ENCODE measurements at places on chromosomes 3 and 15.

- no peak for DNase-seq
These were observed 550.6 kb upstream of the NECTIN3 start for GRCh38 chr3:110521019-110521418.

DNA sequence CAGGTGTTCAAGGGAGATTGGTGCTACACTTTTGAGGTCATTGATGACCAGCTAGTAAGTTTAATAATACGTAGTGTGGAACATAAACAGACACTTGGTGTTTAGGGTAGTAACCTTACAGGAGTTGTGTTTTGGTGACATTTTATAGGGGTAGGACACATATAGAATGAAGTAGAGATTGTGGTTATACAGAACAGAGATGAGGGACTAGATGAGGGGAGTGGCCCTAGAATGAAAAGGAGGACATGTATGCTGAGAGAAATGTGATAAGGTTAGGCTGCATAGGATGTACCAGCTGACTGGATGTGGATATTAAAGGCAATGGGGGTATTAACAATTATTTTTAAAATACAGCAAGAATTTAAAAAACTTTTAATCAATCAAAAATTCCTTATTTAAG, 8.0 kb downstream of the MBNL1 start:
- DNase-seq = no peak

DNA sequence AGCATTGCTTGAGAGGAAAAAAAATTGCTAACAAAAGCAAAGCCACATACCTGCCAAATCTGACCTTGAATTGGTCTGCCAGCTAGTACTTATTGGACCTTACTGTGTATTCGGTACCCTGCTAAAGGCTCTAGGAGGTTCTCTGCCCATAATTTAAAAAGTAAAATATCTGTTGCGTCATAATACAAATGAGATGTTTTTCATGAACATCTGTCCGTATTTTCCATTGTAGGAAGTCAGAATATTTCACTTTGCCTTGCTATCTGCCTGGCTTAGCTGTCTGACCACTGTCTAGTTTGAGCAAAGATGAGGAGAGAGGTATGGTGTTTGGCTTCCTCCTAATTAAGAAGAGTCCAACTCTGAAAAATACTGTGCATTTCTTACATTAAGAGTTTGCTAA, 10.8 kb upstream of the C3orf20 start:
- no peak for DNase-seq

- DNase-seq = no peak
These were observed 24.4 kb downstream of the AVEN start for GRCh38 chr15:34014556-34014955.

GRCh38 chr15:45151998-45152828, 22.4 kb downstream of the DUOX1 start:
- no peak for DNase-seq

DNA sequence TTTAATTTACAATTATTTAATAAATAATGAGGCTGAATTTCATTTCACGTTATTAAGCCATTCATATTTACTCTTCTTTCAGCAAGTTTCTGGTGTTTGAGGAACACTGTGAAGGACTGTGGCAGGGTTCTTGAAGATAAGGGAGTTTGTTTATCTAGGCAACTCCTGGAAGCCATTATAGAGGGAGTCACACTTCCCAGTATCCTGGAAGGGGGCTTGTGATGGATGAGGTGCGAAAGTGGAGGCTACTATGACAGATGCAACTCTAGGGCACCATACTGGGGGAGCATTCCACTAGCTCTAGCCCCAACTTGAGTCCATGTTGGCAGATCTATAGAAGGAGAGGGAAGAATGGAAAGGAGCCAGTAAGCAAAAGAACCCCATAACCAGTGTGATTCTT, 14.4 kb downstream of the CNOT10 start:
- DNase-seq = no peak

DNA sequence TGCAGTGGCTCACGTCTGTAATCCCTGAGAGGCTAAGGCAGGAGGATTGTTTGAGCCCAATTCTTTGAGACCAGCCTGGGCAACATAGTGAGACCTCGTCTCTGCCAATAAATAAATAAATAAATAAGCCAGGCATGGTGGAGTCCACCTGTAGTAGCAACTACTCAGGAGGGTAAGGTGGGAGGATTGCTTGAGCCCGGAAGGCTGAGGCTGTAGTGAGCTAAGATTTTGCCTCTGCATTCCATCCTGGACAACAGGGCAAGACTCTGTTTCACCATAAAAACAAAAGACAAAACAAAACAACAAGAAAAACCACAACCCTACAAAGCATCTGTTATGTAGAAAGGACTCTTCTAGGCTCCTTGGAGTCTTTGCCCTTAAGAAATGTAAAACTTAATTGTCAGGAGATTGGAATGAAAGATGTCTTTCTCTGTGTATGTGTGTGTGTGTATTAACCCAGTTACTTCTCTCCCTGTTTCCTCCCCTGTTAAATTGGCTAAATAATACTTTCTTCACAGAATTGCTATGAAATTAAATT, 9.5 kb downstream of the NECTIN3 start:
- DNase-seq = no peak

GRCh38 chr15:88218557-88219221, 37.9 kb downstream of the NTRK3 start:
- no peak for DNase-seq

DNA sequence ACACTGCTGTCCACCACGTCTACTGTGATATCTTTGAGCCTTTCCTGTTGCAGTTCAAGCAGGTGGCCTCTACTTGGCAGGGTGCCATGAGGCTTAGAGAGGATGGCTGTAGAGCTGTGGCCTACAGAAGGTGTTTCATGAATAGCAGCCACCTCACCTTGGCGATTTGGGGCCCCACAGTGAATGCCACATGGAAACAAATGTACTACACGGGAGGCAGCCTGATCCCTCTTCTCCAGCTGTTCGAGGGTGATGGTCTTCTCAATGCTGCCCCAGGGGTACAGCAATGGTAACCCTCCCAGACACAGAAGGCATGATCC, 70.7 kb downstream of the FAM43A start:
- no peak for DNase-seq

GRCh38 chr3:147418371-147418781, 9.2 kb downstream of the ZIC1 start:
- DNase-seq = no peak

DNA sequence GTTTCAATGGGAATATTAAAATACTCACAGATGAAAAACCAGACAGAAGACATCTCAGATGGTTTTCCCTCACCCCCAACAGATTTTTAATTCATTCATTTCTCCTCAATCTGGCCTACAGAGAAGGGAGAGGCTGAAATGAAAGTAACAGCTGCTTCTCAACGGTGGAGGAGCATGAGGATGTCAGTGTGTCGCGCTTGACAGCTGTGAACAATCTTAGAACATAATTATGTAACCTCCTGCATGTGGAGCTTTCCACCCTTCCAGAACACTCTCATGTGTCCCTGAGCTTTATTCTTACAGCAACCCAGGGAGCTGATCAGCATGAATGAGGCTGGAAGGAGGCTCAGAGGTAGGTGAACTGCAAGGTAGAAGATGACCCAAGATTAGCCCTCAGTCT, 52.7 kb downstream of the MB21D2 start:
- DNase-seq = no peak

GRCh38 chr3:56835650-56836227, 34.0 kb upstream of the ARHGEF3 start:
- DNase-seq = no peak

- peak; percentile 82 for DNase-seq
These were observed 30.1 kb upstream of the NRROS start for GRCh38 chr3:196609343-196609775.

- DNase-seq = no peak
These were observed 10.1 kb downstream of the CCNB2 start for GRCh38 chr15:59115047-59115446.

- DNase-seq = no peak
These were observed 47.3 kb upstream of the FAM3D start for GRCh38 chr3:58713715-58714401.

- DNase-seq = no peak
These were observed 309.5 kb upstream of the SLITRK3 start for GRCh38 chr3:165505657-165506056.

GRCh38 chr15:31384568-31384967, 57.9 kb downstream of the KLF13 start:
- no peak for DNase-seq

DNA sequence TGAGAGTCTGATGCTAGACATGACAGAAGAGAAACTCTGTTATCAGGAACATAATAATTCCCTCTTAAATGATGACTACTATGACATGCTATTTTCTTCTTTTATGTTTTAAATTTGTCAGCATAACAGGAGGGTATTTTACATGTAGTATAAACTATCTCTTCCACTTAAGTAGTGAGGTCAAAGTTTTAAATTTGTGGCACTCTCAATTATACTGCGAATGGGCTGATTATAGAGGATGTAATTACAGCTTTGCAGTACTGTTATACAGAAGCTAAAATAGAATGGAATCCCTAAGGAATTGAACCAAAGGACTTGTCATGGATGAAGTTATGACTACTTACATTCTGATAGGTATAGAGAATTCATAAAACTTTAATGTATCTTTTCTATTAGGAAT, 34.3 kb downstream of the CMSS1 start:
- no peak for DNase-seq

GRCh38 chr15:70473581-70474370, 289.6 kb downstream of the UACA start:
- DNase-seq = no peak

GRCh38 chr15:81223346-81223971, 26.8 kb downstream of the IL16 start:
- no peak for DNase-seq

DNA sequence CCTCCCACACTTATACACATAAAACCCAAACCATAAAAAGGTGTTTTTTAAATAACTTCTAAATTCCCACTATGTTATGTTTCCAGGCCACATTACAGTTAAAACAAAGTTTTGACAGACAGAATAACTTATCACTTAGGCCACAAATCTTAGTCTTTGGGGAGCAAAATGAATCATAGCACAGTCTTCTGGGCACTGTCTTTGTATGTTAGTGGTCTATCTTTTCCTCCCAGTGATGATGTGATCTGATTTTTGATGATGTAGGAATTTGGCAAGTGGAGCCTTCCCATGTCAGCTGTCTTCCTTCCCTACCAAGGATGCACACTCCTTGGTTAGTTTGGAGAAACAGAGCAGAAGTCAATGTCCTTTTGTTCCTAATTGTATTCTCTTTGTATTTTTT, 67.3 kb downstream of the THSD4 start:
- DNase-seq = no peak

- no peak for DNase-seq
These were observed 161.6 kb downstream of the MYRIP start for GRCh38 chr3:39970982-39971381.

GRCh38 chr15:56640549-56640948, 92.8 kb downstream of the ZNF280D start:
- no peak for DNase-seq

DNA sequence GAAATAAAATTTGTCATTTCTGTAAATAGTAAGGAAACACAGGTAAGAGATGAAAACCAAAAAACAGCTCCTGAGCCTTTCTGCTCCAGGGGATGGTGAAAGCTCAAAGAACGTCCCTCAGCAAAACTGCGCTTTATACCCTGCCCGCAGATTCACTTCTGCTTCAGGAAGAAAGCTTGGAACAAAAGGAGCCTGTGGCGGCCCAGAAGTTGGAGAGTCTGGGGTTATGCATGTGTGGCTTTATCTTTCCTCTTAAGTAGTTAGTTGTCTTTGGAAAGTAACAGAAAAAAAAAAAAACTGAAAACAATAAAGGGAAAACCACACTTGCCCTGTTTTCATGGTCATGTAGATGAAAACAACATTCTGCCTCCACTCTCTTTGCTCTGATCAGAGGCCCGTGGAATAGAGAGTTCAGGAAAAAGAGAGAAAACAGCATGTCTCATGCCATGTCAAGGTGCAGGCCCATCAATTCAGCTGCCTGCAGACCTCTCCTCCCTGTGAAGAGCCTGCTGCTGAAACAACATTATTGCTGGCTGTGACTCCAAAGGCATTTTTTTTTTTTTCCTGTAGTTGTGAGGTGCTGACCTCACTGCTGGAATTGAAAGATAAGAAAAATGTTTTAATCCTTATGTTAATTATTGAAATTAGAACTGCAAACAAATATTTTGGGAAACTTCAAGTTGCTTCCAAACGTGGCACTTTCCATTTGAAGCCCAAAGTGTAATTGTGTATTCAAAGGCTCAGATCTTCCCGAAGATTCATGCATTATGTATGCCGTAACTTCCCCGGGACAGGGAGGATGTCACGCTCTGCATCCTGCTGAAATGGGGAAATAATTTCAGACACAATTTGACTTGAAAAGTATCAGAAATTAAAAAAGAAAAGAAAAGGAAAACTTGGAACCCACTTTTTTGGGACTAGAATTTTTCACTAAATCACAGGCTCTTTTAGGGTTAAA, 108.4 kb upstream of the ZNF385D start:
- DNase-seq = no peak

DNA sequence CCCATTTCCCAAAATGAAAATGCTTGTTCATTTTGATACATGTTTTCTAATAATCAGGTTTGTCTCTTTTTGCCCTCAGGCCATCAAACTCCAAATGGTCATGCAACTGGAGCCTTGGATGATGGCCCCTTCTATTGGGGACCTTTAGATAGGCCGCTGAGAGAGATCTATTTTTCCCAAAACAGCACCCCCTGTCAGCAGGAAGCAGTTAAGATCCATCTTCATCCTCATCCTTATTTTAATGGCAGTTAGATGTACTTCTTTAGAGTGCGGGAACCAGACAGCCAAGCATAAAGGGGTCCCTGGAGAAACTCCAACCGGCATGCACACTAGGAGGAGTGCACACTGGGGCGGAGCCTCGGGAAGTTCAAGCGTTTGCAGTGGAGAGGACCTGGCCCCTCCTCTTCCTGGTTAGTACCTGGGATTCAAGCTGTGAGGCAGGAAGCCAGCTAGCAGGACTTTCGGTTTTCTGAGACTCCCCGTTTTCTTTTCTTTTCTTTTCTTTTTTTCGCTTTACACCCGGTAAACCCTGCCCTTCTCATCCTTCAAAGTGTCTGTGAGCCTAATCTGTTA, 31.9 kb upstream of the STRIT1 start:
- DNase-seq = no peak

GRCh38 chr3:156226676-156227420, 106.5 kb downstream of the KCNAB1 start:
- no peak for DNase-seq

DNA sequence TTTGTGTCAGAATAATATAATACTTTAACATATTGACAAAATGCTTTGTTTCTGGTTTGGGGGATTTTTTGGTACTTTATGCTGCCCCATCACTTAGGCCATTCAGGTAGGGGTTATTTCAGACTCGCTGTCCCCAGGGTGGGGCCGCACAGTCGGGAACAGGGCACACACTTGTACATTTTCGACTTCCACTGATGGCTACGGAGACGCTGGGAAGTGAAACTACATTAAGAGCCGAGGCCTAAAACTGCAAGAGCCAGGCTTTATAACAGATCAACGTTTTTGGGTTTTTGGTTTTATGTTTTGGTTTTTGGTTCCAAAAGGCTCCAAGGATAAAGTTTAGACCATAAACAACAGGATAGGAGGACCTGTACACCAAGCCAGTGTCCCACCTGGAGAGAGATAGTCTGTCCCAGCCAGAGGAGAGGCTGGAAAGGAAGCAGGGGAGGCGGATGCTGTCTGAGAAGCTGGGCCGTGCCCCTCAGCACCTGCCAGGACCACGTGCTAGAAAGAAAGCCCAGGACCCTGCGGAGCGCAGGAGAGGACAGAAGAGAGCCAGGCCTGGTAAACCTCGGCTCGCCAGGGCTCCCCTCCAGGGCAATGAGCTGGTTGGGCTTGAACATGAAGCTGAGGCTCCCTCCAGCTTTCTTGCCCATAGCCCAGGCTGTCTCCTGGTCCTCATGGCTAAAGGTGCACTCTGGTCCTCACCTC, 111.7 kb downstream of the CHSY1 start:
- no peak for DNase-seq

- peak; percentile 77 for DNase-seq
These were observed 4.6 kb upstream of the TBL1XR1 start for GRCh38 chr3:177201700-177202397.

- no peak for DNase-seq
These were observed 54.6 kb downstream of the ARMC8 start for GRCh38 chr3:138241676-138242075.
